ENCODE measurements at places on chromosomes 11 and 22.

DNA sequence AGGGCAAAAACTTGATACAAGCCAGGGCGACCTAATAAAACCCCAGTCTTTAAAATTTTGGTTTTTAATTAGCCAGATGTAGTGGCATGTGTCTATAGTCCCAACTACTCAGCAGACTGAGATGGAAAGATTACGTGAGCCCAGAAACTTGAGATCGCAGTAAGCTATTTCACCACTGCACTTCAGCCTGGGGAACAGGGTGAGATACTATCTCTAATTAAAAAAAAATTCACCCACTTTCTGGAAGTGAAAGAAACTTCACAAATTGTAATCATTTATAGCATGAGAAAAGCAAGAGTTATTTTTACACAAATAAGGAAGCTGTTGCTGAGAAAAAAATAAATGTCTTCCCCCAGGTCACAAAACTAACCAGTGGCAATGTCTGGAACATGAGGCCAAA is 882 bp upstream of the GLYATL2 start:
- no peak for DNase-seq

DNA sequence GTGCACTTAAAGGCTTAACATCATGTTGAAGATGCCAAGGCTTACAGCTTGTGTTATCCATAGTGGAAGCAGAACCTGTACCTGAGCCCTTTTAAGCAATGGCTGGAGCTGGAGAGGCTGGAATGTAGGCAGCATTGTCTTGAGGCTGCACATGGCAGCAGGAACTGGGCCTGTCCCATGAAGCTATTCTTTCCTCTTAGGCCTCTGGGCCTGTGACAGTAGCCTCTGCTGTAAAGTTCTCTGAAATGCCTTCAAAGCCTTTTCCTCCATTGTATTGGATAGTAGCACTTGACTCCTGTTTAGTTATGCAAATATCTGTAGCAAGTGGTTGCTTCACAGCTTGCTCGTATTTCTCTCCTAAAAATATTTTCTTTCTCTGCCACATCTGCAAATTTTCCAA is 127.4 kb upstream of the ANO5 start:
- DNase-seq, result no peak

DNA sequence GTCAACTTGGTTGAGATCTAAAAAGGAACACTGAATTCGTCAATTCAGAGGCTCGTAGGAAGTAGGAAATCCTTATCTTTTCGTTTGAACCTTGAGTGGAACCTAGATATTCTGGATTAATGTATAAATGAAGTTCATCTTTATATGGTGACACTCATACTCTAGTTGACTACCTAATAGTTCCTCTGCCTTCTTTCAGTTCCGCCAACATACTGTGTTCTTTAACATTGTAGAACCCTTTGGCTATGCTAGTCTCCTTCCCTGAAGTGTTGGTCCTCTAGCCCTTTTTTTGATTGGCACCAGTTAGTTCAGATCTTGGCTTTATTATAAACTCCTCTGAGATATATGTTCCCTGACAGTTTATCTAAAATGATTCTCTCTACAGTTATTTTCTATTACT is 1.5 kb downstream of the ATM start:
- DNase-seq, result no peak

DNA sequence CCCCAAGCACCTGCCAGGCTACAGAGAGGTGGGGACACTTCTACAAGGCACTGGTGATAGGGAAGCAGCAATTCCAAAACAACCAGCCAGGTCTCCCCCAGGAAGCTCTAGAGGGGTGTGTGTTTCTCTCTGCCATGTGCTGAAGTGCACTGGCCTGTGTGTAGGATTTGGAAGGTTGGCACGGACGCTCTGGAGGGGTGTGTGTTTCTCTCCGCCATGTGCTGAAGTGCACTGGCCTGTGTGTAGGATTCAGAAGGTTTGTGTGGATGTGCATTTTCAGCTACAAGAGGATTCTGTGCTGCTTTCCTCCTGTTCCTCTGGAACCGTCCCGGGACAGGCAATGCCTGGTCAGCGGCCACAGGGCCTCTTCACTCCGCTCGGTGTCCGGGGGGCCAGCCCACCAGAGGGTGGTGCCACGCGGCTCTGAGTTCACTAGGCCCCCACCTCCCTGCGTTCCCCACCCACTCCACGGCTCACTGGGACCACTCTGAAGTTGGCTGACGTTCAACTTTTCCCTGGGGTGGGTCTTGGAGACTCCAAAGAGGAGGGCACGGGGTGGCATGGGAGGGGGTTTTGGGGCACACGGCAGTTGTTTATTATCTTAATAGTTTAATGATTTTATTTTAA is 552.8 kb downstream of the BRD1 start:
- no peak for DNase-seq

DNA sequence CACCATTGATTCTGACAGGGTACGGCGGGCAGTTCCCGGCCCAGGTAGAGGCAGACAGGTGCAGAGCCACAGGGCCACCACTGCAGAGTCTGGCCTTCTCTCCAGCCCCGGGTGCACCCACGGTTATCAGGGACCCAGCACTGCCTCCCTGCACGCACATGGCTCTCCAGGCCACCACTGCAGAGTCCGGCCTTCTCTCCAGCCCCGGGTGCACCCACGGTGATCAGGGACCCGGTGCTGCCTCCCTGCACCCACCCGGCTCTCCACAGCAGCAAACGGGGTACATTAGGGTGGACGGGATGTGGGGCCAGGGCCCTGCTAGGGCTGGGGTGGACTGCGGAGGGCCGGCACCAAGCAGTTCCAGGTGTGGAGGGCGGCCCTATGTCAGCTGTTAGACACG is 272.9 kb downstream of the BRD1 start:
- DNase-seq, result no peak

DNA sequence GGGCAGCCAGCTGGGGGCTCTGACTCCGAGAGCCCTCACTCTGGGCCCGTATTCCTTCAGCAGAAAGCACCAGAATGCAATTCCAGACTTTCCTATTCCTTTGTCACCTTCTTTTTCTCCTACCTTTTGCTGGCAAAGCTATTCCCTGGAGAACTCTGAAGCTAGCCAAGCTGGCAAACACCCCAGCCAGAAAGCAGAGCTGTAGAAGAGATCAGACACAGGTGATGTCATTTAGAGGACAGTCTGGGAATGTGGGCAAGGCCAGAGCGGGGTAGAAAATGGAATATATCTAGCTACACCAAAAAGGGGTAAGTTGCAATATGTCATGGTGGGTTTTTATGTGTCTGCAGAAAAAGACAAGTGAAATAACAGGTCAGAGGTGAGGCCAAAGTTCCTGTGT is 205.1 kb downstream of the NXPE2 start:
- DNase-seq, result no peak
